Activated CD4-positive, alpha-beta T cell treated with anti-CD3 and anti-CD28 coated beads for 24 hours (primary cell): ENCODE measurements at places on chromosomes 2 and 18.
A peak's percentile ranks its signal among the peaks of the same experiment; 100 is the strongest.

GRCh38 chr2:64649626-64650025 lies 4.1 kb downstream of the SERTAD2 start:
- DNase-seq: no peak

GRCh38 chr2:242031481-242032019 lies 162.0 kb downstream of the RTP5 start:
- DNase-seq: peak; percentile 24

DNA sequence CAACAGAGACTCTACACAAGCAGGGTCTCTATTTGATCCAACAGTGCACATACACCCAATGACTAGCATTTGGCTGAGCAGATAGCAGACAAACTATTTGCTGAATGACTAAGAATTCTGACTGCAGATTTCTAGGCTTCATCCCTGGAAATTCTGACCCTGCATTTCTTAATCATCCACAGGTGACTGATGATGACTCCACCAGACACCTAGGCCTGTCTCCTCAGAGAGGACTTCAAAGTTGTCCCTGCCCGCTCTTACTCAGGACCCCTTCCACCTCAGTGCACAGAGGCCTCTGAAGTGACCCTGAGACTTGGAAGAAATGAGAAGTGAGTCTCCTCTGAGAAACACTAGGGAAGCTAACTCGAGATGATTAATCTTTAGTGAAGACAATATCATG lies 51.3 kb downstream of the SEPTIN10 start:
- DNase-seq: no peak

GRCh38 chr2:53381271-53381670 lies 386.3 kb upstream of the CHAC2 start:
- no peak for DNase-seq

GRCh38 chr2:223701761-223702160 lies 99.6 kb upstream of the SCG2 start:
- DNase-seq: no peak

- DNase-seq: no peak
These were observed 44.5 kb downstream of the TMEM131 start for GRCh38 chr2:97951155-97951680.

GRCh38 chr2:211901226-211901846 lies 637.3 kb downstream of the ERBB4 start:
- DNase-seq: no peak

DNA sequence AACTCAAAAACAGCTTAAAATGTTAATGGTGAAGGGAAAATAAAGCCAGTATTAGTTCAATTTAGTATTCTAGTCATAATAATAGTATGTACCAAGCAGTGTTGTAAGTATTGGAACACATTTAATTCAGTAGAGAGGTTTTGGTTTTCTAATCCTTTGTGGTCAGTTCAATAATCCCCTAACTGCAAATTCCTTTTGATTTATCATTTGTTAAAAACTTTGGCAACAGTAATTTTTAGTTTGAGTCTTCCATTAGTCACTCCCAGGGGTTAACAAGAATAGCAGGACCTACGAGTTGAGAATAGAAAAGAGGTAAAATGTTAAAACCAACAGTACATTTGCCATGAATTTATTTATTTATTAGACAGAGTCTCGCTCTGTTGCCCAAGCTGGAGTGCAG lies 10.7 kb downstream of the MRPL44 start:
- DNase-seq: no peak

DNA sequence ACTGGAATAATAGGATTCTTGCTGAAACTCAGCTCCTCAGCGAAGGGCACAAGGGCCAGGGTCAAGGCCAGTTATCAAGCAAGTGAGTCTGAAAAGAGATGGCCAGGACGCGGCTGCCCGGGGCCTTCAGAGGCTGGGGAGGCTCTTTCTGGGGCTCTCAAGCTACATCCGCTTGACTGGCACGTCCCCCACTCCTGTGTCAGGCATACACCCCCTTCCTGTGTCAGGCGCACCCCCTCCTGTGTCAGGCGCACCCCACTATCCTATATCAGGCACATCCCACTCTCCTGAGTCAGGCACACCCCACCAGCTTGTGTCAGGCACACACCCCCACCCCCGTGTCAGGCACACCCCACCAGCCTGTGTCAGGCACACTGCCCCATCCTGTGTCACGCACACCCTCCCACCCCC lies 91.8 kb downstream of the TPO start:
- DNase-seq: no peak

DNA sequence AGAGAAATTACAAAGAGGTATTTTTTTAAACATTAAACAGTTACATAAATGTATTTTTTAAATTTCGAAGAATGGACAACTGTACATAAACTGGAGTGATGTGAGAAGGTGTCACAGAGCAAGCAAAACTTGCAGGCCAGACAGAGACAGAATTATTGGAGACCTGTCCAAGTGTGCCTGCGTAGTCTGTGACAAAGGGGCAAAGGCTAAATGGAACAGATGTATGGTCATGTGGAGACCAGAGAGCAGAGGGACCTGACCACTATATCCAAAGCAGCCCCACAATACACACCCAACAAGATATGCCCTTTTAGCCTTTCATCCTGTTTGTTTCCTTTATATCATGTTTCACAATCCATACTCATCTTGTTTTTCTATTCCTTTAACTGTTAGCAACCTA lies 225.3 kb upstream of the VWC2L start:
- DNase-seq: no peak

- no peak for DNase-seq
These were observed 1267.1 kb downstream of the LRP1B start for GRCh38 chr2:140863713-140864112.
